ENCODE measurements at places on chromosomes 1 and 21.

DNA sequence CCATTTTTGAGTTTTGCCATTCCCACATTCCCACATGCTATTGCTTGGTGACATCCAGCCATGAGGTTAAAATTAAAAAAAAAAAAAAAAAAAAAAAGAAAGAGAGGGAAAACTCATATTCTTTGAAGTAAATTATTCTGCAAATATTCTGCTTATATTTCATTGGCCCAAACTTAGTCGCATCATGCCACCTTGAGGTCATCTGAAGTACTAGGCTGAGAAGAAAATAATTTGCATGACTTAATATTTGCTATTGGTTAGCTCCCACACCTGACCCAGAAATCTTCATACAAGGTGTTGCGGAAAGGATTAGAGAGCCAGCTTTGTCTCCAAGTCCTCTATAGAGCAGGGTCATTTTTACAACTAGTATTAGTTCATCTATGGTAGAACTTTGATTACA, 2206.0 kb downstream of the MRPL39 start:
- DNase-seq: no peak

GRCh38 chr1:207316141-207316540, 5.3 kb upstream of the CD55 start:
- DNase-seq: no peak

DNA sequence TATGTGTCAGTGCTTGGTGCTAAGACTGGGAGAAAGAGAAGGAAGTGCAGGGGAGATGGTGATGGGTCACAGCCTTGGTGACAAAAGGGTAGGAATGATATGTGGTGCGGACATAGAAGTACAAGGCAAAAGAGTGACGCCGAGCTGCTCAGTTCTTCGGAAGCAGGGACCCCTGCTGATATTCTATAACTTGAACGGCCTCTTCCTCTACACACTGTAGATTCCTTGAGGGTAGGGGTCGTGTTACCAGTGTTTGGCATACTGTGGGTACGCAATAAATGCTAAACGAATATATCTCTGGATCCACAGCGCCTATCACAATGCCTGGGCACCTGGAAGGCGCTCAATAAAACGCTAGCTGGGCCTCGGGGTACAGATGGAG, 488 bp downstream of the DBT start:
- DNase-seq: no peak

- DNase-seq: no peak
Measured at GRCh38 chr21:44998086-44998620, 58.3 kb downstream of the SLX9 start.

DNA sequence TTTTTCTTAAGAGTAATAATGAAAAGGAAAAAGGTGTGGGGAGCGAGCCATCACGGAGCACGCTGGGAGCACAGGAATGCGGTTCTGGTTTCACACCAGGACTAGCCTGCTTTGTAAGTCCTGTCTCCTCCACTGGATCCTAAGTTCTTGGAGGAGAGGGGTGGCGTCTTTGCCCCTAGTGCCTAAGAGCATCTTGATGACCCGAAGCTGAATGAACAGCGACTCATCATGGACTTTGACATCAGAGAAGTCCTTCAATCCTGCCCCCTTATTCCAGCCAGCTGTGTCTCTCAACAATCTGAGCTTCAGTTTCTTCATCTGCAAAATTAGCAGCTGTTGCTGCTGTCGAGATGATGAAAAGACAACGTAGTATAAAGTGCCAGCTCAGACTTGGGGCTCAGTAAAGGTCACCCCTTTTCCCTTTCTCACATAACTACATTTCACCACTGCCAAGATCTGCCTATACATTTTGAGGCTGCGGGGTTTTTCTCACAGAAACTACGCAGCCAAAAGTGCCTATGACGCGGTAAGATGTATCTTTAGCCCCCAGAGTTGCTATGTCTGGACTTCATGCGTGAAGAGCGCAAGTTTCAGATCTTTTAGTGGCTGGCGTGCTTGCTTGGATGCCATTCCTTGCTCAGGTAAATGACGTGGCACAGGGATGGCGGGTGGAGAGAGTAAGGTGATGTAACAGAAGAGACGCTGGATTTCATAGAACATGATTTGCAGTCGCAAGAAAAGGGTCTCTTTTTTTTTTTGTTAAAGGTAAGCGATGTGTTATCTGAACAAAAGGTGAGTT, 4.9 kb upstream of the PRDM2 start:
- no peak for DNase-seq

- no peak for DNase-seq
Measured at GRCh38 chr1:228898582-228898992, 163.3 kb downstream of the RHOU start.

- peak; percentile 51 for DNase-seq
Measured at GRCh38 chr1:3061981-3062615, 6.9 kb upstream of the PRDM16 start.

DNA sequence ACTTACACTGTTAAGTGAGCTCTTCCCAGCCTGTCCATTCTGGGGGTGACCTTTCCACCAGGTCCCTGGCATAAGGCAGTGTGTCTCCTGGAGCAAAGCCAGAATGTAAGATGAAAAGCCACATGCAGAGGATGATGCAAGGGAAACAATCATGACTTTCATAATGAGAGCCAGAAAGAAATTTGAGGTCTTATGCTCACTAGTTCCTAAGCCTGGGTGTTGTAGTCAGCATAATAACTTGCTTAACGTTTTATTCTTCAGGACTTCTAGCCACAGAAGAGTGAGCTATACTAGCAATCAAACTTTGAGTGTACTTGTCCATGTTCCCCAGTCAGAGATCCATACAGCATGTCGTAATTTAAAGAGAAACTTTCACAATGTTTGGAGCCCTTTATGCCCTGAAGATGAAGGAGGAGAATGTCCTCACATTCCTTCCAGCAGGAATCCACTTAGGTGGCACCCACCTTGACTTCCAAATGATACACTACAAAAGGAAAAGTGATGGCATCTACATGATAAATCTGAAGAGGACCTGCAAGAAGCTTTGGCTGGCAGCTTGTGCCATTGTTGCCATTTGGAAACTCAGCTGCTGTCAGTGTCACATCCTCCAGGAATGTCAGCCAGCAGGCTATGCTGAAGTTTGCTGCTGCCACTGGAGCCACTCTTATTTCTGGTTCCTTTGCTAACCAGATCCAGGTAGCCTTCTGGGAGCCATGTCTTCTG, 60.5 kb upstream of the FOXD3 start:
- DNase-seq: no peak

DNA sequence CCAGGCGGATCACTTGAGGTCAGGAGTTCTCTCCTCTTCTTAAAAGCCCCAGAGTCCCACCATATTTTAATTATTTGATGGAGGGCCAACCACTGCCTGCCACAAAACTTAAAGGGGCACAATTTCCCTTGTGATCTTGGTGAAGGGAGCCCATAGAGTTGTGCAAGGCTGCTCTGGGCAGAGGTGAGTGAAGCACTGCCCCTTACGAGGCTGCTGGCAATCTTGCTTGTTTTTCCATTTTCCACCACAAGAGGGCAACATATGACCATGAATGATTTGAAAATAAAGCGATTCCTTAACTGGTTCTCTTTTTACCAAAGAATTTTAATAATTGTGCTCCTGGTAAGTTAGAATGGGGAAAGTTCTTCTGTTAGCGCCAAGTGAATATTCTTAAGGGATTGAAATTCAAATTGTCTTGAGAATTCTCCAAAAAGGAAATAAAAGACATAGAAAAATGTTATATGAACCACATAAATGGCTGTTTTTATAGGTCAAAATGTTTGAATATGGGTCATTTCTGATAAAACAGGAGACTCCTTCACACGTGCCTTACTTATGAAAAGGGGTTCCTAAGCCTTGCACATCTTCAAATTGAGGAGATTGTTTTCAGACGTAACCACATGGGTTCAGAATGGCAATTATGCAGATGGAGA, 22.7 kb downstream of the PGM1 start:
- DNase-seq: peak; percentile 69

GRCh38 chr1:72280711-72281110, 1.6 kb downstream of the NEGR1 start:
- DNase-seq: no peak

DNA sequence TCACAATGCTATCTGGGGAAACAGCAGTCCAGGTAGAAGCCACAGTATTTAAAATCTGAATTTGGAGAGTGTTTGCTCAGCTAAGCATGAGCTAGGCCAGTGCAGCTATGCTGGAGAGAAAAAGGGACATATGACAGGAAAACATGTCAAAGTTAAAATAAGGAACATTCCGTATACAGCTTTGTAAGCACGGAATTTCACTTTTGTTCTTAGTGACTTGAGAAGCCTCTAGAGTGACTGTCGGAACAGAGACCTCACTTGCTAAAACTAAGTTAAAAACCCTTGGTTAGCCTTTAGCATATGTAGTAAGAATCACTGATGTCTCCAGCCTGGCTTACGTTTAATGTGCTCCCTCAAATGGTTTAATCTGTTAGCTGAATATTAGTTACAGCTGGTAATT, 661.7 kb downstream of the KCNT2 start:
- DNase-seq: no peak

Data from sciatic nerve (tissue), 2 donors.